ENCODE measurements at places on chromosomes 7 and 10. TPM values are rescaled to one million over a fixed set of nuclear protein-coding genes. Genes with fewer than 3 reads are reported as not detected.

PAX4 gene
- total RNA-seq: not detected

ZNF239 gene
- total RNA-seq: 5.8 TPM

TMEM236 gene
- total RNA-seq: 0.17 TPM

ZNF398 gene
- 28.4 TPM for total RNA-seq

DNA sequence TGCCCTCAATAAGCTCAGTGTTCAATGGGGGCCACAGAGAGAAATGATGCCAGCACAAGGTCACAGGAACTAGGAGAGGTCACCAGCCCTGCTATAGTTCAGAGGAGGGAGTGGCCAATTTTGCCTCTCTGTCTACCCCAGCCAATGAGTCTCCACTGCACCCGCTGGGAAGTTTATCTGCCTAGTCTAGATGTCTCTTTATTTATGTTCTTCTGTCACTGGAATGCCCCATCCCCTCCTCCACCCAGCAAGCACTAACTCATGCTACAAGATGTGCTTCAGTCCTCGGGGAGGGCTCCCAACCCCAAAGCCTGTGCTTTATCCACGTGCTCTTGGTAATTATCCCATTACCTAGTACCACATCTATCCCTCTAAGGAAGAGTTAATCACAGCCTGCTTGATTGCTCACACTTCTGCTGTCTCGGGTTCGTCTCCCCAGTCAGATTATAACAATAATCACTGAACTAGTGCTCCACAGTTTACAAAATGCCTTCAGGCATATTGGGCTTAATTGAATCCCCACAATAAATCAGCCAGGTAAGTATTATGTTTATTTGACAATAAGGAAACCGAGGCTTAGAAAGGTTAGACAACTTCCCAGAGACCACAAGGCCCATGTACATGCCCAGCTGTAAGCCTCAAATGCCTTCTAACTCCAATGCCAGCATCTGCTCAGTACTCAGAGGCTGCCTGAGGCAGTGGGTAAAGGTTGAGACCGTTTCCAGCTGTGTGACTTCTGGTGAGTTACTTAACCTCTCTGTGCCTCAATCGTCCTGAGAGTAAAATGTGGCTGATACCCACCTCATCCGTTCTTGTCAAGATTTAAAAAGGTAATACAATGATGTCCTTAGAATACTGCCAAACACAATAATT lies 3.9 kb downstream of the HIP1 start:
- H3K27ac ChIP-seq: no peak overlapping the region
- no peaks in the 10 kb centered on the region for H3K36me3 ChIP-seq
- no peak for DNase-seq

DNA sequence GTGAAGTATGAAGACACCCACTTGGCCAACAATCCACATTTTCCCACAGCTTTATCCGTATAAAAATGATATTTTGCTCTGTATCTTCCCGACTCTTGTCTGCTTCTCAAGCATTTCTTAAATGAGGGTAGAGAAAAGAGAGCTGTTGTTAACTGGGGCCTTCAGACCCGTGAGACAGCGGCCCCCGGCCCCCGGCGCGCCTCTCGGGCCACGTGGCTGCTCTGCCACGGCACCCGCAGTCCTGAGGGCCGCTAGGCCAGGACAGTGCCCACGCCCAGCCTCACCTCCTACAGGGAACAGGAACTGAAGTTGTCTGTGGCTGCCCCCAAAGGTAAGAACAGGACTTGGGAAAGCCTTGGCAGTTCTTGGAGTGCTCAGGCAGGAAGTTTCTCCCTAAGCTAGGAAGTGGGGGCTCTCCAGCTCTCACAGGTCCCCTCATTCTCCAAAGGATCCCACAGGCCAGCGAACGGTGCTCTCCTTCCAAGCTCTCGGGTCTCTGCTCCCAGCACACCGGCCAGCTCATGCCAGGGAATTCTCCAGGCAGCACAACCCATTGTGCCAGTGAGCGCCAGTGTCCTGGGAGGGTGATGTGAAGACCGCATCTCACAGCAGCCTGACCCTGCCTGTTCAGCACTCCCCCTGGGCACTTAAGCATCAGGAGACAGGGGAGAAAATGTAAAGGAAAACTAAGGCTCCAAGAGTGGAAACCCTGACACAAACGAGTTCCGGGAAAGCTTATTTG lies 230.3 kb upstream of the PFKP start:
- no peaks in the 10 kb centered on the region for H3K27me3 ChIP-seq
- no peak overlapping the region for H3K27ac ChIP-seq
- H3K4me1 ChIP-seq: no peaks in the 10 kb centered on the region
- no peak overlapping the region for H3K4me3 ChIP-seq
- DNase-seq: no peak

- H3K4me3 ChIP-seq: no peak overlapping the region
- H3K4me1 ChIP-seq: no peaks in the 10 kb centered on the region
- DNase-seq: no peak
Observed at GRCh38 chr10:125520968-125521367, 162.0 kb downstream of the TEX36 start.

- no peaks in the 10 kb centered on the region for H3K27me3 ChIP-seq
- no peaks in the 10 kb centered on the region for H3K4me1 ChIP-seq
- H3K36me3 ChIP-seq: no peaks in the 10 kb centered on the region
- no peak for DNase-seq
Observed at GRCh38 chr10:95400787-95401186, 110.0 kb upstream of the PDLIM1 start.

GRCh38 chr10:93481637-93482144 lies 443 bp downstream of the MYOF start:
- H3K36me3 ChIP-seq: no peaks in the 10 kb centered on the region
- peaks cover 8% of the 10 kb centered on the region for H3K27me3 ChIP-seq
- H3K27ac ChIP-seq: no peak overlapping the region

- no peaks in the 10 kb centered on the region for H3K27me3 ChIP-seq
- no peak overlapping the region for H3K27ac ChIP-seq
- no peaks in the 10 kb centered on the region for H3K36me3 ChIP-seq
- no peak overlapping the region for H3K4me3 ChIP-seq
- no peaks in the 10 kb centered on the region for H3K4me1 ChIP-seq
- no peak for DNase-seq
Observed at GRCh38 chr10:104486803-104487202, 133.2 kb downstream of the CFAP58 start.

GRCh38 chr10:11295492-11295891 lies 277.8 kb downstream of the CELF2 start:
- H3K27me3 ChIP-seq: no peaks in the 10 kb centered on the region
- DNase-seq: no peak
- H3K36me3 ChIP-seq: peaks cover 73% of the 10 kb centered on the region
- no peaks in the 10 kb centered on the region for H3K4me1 ChIP-seq
- H3K4me3 ChIP-seq: no peak overlapping the region

- no peaks in the 10 kb centered on the region for H3K36me3 ChIP-seq
- no peak overlapping the region for H3K4me3 ChIP-seq
- no peak for DNase-seq
- H3K4me1 ChIP-seq: no peaks in the 10 kb centered on the region
- H3K27ac ChIP-seq: no peak overlapping the region
- no peaks in the 10 kb centered on the region for H3K27me3 ChIP-seq
Observed at GRCh38 chr10:65931291-65932070, 994.4 kb upstream of the LRRTM3 start.
